ENCODE measurements at places on chromosomes 16 and 17.

- DNase-seq: peak; percentile 59
Measured at GRCh38 chr17:27494192-27495091, 38.2 kb downstream of the KSR1 start.

DNA sequence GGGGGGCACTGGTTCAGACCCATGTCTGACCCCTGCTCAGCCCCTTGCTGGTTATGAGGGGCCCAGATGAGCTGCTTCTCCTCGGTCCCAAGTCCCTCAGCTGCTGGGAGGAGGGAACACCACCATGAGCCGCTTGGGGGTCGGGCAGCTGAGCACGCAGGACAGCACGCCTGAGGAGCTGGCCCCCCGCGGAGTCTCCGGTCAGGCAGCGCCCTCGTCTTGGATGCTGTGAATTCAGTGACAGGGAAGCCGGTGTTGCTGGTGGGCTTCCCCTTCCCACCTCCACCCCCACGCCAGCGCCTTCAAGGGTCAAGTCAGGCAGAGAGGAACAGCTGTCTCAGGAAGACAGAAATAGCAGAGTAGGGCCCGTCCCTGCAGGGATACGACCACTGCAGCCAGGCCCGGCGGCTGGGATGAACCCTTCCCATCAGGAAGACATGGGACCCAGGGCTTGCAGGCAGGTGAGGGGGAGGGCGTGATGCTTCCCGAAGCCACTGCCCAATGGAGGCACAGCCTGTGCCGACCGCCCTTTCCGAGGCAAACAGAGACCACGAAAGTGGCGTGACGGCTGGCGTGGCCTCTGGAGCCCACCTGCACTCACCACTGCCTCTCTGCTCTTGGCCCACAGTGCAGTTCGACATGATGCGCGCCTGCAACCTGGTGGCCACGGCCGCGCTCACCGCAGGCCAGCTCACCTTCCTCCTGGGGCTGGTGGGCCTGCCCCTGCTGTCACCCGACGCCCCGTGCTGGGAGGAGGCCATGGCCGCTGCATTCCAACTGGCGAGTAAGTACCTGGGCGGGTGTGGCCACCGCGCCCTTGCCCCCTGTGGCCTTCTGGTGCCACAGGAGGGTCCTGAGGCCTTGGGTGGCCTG, 8.1 kb downstream of the TMEM204 start:
- no peak for DNase-seq

DNA sequence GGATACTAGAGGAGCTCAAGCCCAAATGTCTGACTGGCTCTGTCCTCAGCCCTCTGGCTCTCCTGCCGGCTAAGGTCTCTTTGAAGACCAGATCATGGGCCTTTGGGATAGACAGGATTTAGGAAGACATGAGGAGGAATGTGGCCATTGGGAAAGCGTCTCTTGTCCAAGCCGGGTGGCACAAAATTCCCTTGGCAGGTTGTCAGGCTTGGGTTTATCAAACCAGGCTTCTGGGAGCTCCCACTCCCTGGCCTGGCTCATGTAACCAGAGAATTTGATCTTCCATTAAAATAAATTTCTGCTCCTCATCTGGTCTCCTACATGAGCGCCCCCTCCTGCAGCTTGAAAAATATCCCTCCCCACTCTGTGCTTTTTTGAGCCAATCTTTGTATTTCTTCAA, 71.1 kb downstream of the IRX3 start:
- no peak for DNase-seq

DNA sequence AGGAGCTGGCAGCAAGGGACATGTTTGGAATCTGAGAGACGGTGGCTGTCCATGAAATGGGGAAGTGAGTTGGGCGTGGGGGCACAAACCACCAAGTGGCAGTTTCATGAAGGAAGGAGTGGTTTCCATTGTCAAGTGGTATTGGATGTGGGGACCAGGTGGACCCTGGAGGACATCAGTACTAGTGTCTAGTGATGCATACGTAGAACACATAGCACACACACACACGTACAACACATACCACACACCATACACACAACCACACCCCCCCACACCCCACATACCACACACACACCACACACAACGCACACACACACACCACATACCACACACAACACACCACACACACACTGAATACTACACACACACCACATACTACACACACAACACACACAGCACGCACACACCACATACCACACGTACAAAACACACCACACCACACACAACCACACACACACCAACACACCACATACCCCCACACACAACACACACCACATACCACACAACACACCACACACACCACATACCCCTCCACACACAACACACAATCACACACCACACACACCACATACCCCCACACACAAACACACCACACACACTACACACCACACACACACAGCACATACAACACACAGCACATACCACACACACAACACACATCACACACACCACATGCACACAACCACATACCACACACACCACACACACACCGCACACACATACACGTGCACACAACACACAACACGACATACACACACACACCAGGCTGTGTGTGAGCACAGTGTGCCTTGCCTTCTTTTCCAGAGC, 41.1 kb upstream of the GSE1 start:
- peak; percentile 56 for DNase-seq
